ENCODE measurements at places on chromosomes 16 and 17.

DNA sequence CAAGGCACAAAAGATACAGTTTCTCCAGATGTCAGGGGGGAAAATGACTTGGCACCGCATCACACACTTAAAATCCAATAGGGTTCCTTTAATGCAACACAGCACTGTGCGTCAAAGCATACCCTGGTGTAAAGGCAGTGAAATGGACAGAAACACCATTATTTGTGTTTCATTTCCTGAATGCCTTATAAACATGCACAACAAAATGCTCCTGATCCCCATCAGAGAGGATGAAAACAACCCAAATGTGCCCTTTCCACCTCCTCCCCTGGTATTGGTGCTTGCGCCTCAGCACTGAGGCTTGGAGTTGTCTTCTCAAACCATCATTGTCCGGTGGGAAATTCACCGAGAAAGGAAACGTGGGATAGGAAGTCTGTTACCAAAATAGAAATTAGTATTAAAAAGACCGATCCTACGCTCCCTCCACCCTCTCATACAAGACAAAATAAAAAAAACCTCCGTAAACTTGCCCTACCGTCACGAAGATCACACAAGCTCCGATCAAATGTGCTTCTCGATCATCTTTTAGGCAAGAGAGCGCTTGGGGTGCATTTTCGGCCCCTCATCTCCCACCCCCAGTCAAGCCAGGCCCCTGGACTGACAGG, 722 bp downstream of the CDC27 start:
- no peak for DNase-seq

- no peak for DNase-seq
Observed at GRCh38 chr16:1503110-1503955, 10.2 kb downstream of the TELO2 start.

DNA sequence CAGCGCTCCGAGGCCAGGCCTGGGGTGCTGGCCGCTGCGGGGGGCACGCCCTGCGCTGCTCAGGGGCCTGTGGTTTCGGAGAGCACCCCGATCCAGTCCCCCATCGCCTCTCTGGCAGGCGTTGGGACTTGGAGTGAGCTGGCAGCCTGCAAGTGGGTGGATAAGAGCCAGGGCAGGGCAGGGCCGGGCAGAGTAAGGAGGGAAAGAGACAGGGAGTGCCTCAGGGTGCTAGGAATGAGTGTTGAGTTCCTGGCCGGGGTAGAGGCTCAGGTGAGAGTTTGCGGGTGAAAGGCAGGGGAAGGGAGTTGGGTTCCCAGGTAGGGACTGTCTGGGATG, 1.3 kb downstream of the CDH13 start:
- no peak for DNase-seq

GRCh38 chr17:1304962-1305563, 25.6 kb downstream of the TRARG1 start:
- no peak for DNase-seq

DNA sequence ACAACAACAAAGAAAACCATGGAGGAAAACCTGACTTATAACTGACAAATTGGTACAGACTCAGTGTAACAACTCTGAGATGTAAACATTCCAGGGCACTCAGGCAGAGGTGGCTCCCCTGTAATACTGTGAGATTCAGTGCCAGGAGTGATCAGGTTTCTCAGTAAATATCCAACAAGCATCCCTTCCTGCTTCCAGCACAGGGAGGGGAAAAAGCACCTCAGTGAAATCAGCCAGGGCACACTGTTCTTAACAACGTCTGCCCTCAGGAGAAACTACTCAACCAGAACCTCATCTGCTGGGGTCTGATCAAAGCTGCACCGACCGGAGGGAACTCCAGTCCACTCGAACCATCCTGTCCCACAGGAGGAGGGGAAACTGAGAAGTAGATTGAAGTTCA, 52.3 kb downstream of the AMFR start:
- DNase-seq: no peak

GRCh38 chr16:10868104-10868595, 8.9 kb upstream of the CIITA start:
- no peak for DNase-seq

DNA sequence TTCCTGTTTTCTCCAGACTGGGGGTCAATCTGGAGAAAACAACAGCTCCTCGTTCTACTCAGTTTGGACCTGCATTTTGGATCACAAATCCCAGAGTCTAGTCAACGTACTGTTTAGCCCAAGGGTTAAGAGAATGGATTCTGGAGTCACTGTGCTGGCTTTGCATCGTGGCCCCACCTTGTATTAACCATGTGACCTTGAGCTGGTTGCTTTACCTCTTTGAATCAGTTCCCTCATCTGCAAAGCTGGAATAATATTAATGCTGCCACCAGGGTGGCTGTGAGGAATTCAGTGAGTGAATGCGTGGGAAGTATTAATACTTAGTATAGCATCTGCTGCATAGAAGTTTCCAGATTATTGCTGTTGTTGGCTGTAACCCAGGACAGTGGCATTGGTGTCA, 11.3 kb upstream of the DHRS7C start:
- DNase-seq: no peak

GRCh38 chr17:8954339-8954738, 11.2 kb downstream of the PIK3R5 start:
- no peak for DNase-seq

DNA sequence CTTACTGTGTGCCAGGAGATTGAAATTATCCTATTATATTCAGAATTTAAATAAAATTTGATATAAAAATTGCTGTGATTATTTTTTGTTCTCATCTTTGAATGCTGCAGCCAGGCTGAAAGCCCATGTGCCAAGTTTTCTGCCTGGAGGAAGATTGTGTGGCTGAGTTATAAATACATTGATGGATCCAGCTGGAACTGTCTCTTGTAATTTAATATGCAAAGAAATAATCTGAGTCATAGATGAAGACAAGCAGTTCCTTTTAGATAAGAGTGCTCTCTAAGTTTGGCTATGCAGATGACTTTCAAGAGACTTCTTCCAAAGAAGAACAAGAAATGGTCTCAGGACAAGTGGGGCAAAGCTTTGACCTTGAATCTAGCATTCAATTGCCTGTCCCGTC, 871.0 kb downstream of the CDH11 start:
- DNase-seq: no peak

DNA sequence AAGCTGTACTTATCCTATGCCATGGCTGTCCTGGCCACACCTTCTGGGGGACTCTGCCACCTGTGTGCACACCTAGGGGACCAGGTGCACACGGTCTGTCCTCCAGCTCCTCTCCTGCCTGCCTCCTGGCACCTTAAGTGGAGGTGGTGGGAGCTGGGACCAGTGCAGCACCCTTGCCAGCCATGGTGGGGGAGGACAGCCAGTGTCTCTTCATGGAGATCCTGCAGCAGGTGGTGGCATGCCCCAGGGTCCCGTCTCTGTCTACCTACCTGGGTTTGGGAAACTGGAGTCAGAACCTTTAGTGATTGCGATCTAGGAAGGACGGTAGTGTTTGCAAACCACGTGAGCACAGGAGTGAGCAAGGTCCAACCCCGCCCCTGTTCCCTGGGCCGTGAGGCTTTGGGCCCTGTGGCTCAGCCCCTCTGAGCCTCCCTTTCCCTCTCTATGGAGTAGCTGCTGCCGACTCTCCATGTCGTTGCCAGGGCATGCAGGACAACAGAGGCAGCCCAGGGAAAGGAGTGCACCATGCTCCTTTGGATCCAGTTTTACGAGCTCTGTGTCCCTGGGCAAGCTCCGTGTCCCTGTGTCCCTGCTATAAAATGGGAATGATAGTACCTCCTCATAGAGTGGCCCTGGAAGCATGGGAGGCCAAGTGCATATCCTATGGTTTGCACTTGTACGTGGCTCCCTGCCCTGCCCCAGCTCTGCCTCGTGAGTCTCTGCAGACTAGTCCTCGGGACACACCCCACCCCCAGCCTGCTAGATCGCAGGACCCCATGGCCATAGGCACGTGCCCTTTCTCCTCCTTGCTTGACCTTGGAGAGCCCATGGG, 7.1 kb downstream of the ADGRG1 start:
- DNase-seq: no peak

DNA sequence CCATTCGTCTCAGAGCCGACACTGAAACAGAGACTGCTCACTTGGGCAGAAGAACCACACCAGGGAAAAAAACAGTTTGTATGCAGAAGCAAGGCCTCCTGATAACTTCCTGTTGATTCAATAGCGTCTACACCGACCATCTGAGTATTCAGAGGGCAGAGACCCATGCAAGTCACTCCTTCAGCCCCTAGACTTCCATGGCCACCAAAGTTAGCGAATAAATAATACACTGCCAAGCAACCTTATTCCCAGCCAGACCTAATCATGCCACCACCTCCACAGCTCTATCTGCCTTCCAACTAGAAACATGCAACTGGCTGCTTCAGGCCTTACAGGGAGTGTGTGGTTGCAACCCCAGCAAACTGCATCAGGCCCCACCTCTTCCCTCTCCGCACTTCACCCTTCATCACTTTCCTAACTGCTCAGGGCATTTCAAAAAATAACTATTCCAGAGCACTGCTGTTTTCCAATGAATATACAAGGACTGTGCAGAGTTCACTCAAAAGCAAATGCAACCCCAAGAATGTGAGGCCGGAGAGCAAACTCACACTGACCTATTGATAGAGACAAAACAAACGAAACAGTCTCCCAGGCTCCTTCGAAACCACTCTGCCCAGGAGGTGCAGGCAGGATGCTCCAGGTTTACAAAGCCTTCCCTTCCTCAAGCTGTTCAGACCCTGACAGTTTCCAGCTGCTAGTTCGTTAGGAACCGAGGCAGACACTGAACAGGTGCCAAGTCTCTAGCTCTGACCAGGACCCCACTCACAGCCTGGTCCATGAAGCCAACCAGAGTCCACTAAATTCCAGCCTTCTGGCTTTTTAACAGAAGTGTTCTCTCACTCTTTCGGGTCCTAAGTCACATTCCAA, 3.6 kb downstream of the USP7 start:
- no peak for DNase-seq

- DNase-seq: no peak
Observed at GRCh38 chr17:40720899-40721298, 17.3 kb upstream of the KRT24 start.

DNA sequence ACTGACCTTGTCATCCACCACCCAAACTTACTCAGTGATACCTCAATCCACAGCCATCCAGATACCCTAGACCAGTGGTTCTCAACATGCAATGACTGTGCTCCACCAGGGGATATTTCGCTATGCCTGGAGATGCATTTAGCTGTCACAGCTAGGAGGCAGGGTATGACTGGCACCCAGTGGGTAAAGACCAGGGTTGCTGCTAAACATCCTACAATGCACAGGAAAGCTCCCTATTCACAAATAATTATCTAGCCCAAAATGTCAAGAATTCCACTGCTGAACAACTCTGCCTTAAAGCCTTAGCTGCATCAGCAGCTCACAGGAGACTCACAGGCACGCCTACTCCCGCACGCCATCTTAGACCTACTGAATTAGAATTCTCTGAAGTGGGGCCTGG, 212.6 kb downstream of the GRIN2A start:
- DNase-seq: no peak

GRCh38 chr17:7219229-7219811, 316 bp downstream of the DLG4 start:
- no peak for DNase-seq

DNA sequence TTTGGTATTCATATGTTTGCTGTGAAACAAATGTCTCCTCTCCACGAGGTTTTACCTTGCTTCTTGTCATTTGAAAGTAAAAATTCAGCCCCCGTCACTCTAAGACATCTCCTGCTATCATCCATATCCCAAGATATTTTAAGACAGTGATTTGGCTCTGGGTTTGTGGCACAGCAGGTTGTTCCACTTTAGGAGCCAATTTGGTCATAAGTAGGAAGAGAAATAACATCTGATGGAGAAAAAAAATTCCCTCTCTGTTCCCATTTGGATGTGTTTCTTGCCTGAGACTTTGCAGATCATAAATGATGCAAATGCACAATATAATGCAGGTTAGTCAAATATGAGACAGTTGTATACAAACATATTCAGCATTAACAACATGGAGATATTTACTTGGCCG, 309.5 kb downstream of the CDH8 start:
- no peak for DNase-seq

Measured in stimulated activated CD4-positive, alpha-beta T cell treated with anti-CD3 and anti-CD28 coated beads, Interleukin-2, amount 100 ng/mL, for 48 hours (primary cell).